ENCODE measurements at places on chromosomes 5 and 9.
A peak's percentile ranks its signal among the peaks of the same experiment; 100 is the strongest.

GRCh38 chr5:151592855-151593408 lies 1.8 kb upstream of the FAT2 start:
- DNase-seq, result no peak

DNA sequence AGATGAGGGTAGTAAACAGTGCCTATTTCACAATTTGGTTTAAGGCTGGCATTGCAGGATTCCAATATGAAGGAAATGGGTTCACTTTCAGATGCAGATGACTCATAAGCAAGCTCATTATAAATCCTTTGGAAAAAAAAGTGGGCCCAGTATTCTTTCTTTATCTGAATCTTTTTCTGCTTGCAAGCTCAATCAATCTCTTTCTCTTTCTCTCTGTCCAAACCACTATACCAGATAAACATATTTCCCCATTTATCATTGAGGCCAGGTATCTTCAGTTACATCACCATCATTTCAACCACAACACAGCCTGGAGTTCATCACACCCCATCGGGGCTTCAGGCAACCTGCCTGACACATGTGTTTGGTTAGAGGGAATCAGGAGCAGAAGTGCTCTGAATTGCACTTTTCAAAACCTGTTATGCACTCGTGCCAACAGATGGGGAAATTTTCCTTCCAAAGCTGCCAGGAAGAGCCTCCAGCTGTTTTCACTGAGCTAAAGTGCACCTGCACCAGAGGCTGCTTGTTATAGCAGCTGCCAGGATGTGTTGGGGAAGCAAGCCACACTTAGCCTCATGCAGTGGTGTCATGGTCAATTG lies 30.0 kb upstream of the MAMDC2 start:
- no peak for DNase-seq

- DNase-seq, result no peak
Measured at GRCh38 chr9:133650026-133650425, 13.9 kb downstream of the DBH start.

DNA sequence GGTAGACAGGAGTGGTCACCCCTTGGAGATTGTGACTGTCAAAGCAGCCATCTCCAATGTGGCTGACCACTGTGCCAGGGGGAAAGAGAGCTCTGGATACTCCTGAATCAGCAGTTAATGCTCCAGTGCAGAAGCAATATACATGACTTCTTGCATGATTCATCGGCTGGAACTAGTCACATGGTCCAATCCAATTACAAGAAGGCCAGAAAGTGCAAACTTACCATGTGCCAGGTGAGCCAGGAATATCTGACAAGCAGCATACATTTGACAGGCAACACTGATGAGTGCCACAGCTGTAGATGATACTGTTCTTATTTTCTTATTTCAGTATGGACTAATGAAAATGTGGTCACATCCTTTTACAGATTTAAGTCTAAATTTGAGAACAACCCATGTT lies 440.0 kb upstream of the MPDZ start:
- DNase-seq, result no peak

GRCh38 chr9:120619751-120620655 lies 40.0 kb upstream of the CDK5RAP2 start:
- peak; percentile 27 for DNase-seq

DNA sequence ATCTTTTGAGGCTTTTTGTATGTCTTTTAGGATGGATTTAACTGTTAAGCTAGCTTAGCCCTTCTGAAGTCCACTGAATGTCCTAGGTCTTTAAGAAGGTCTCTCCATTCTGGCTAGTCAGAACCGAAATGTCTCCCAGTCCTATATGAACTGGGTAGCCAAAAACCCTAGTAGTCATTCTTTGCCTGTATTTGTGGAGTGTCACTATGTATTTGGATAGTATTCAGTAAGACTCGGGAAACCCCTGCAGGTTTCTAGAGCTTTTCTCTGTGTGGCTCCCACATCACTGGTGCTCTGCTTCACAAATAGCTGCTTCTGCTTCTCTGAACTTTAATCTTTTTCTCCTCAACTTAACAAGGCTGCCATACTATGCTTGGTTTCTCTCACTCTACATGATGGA lies 68.0 kb downstream of the RIC1 start:
- no peak for DNase-seq

DNA sequence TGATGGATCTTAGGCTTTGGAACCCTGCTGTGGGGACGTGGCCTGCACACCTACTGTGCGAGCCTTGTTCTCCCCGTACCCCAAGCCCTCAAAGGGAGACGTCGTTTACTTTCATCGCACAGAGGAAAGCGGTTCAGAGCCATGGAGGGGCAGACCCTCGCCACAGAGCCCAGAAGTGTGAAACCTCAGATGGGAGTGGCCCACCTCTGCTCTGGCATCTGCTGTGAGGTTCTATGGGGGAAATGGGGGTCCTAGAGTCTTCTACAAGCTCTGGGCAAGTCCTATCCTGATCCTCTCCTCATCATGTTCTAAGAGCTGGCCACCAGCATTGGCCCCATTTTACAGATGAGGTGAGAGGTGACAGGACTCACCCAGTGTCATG lies 3.7 kb upstream of the RNF44 start:
- DNase-seq, result no peak

DNA sequence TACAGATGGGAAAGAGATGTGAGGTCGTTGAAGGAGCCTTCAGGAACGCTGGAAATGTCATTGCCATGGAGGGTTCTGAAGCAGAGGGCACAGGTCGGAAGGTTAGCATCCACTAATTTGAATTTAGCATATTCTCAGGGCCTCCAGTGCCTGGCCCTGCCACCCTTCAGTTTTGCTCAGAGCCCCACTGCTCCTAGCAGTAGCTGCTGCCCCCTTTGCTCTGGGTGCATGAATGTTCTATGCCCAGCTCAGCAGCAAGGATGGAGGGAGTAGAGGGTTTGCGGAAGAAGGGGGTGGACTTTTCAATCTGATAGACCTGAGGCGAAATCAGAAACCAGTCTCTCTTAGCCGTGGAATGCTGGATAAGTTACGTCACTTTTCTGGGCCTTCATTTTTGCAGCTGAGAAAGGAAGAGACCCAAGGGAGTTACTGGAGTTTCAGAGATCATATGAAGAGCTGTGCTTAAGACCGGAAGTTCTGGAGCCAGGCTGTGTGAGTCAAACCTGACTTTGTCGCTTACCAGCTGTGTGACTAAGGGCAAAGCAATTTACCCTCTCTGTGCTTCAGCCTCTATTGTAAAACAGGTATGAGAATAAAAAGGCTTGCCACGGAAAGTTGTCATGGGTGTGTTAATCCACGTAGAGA lies 133.2 kb upstream of the PANK3 start:
- no peak for DNase-seq

- no peak for DNase-seq
Measured at GRCh38 chr9:5633243-5633642, 4.3 kb downstream of the RIC1 start.

- no peak for DNase-seq
Measured at GRCh38 chr5:58804291-58804690, 221.4 kb downstream of the RAB3C start.

- DNase-seq, result no peak
Measured at GRCh38 chr5:34686762-34687268, 30.7 kb downstream of the RAI14 start.

GRCh38 chr5:153827397-153827796 lies 211.3 kb downstream of the FAM114A2 start:
- DNase-seq, result no peak

DNA sequence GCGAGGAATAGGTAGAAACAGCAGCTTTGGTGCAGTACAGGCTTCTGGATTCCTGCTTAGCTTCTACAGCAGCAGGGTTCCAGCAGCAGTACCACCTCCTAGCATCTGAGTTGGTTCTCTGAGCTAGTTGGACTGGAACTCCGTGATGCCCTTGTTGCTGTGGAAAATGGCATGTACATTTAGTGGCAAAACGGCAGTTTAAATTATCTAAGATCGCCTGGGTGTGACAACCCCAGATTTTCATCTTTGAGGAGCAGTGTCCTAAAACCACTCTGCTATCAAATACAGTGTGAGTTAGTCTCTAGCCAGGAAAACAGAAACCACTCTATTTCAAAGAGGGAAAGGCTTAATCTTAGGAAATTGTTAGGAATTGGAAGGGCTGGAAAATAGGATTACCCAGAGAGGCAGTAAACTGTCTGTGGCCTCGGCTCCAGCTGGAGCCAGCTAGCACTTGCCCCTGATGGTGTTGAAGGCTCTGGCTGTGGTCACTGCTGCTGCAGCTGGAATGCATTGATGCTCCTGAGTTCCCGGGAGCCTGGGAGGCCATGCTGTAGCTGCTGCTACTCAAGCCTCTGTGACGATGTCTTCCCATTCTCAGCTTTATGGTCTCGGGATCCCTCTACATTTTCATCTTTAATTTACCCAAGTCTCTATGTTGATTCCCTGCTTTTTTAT lies 29.4 kb downstream of the RAD23B start:
- DNase-seq, result no peak

DNA sequence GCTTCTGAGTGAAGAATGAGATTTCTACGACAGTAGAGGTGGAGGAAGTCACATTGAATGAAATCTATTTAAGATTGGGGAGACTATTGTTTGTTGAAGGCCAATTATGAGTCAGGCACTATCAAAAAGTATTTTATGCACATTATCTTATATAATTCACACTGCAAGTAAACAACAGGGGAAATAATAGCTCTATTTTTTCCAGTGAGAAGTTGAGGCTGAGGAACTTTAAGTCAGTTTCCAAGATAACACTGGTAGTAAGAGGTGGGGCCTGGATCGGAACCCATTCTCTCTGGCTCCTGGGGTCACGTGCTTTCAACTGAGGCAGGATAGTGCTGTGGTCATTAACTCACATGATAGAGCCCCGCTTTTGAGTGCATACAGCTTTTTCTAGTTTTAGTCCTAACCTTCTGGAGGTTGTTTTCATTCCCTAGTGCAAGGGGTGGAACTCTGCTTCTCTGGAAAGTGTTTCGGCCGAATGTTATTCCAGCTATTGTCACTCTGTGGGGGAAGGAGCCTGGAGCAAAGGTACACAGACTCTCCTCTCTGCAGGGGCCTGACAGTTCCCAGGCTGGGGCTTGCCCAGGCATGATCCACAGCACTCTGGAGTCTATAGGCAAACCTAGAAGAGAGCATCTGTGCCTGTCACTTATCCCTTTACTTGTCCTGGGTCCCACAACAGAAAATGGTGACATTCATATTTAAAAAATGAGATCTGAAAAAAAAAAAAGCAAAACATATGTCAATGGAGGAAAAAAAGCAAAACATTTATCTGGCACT lies 352.4 kb upstream of the ACTBL2 start:
- DNase-seq, result peak; percentile 5

DNA sequence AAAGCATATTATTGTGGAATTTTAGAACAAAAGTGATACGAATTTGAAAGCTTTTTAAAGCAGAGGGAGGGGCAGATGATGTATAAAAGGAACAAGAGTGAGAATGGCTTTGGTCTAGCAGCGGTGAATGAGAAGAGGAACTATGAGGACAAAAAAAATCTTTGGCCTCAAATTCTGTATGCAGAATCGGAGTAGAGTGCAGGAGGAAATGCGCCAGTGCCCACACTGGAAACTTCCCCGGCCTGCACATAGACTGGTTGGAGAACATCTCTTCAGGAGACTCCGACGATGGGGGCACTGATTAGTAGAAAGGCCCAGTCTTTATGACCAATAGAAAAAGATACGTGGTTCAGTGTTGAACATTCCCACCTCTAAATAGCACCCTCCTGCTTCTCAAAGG lies 51.3 kb downstream of the SLC46A2 start:
- peak; percentile 32 for DNase-seq

DNA sequence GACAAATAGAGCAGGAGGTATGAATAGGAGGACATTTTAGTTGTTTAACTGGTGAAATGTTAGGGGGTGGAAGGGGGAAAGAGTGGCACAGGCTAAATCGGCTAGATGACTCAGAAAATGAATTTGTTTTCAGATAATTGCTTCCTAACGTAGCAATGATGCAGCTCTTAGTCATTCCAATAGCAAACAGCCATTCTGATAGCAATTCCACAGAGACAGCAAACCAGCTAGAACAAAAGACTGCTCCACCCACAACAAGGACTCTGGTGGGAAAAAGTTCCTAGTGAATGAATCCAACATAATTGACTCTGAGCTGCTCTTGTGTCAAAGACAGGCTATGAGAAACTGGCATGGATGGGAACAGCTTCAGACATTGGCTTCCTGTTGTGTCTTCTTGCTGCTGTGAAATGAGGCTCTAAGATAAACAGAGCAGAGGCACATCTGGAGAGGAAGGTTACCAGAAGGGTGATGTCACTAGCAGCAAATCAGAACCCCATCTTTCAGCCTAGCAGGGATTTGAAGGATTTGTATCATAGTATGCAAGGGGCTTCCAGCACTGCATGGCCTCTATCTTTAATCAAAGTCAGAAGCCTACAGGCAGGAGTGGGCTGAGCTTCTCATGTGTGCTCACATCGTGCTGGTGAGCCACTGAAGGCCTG lies 28.1 kb upstream of the F2RL1 start:
- no peak for DNase-seq

- DNase-seq, result no peak
Measured at GRCh38 chr9:135920973-135921585, 13.7 kb upstream of the CAMSAP1 start.

DNA sequence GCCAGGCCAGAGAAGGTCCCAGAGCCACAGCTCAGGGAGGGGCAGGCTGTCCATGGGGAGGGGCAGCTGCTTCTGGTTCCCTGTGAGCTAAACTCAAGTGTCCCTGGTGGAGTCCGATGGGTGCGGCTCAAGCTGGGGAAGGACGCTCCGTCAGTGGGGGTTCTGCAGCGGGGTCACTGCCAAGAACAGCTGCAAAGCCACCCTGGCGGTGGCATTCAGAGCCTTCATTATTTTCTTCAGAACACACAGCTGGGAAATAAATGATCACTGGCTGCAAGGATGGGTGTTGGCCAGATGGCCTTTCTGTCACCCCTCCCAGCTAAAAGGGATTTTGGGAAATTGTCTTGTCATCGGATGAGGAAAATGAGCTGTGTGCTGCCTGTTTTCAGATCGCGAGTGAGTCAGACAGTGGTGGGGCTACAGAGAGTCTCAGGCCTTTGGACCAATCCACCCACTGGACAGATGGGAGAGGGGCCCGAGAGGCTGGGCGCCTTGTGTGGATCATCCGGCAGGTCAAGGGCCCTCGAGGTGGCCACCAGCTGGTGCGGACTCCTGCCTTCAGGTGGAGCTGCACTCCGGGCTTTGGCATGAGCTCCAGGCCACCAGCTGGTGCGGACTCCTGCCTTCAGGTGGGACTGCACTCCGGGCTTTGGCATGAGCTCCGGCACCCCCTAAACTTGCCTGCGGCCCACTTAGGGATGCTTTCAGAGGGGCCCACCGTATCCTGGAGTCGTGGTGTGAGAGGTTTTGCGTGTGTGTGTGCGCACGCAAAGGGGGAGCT lies 17.9 kb upstream of the GFPT2 start:
- DNase-seq, result no peak

DNA sequence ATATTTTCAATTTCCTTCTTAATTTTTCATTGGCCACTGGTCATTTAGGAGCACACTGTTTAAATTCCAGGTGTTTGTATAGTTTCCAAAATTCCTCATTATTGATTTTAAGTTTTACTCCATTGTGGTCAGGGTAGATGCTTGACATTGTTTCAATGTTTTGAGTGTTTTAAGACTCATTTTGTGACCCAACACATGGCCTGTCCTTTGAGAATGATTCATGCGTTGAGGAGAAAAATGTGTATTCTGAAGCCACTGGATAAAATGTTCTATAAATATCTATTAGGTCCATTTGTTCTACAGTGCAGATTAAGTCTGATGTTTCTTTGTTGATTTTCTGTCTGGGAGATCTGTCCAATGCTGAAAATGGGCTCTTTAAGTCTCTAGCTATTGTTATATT lies 24.4 kb upstream of the FNIP1 start:
- DNase-seq, result no peak
